ENCODE measurements at places on chromosomes 3 and 15.

DNA sequence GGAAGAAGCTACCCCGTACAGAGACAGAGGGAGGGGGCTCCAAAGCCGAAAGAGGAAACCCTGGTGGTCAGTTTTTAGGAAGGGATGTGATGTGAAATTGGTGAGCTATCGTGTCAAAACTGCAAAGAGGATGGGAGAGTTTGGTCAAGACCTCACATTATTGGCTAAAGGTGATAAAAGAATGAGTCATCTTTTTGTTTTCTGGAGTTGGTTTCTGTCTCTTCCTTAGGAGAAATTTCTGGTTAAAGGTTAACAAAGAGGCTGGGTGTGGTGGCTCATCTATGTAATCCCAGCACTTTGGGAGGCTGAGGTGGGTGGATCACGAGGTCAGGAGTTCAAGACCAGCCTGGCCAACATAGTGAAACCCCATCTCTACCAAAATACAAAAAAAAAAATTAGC, 217.8 kb upstream of the CBLB start:
- no peak for DNase-seq

DNA sequence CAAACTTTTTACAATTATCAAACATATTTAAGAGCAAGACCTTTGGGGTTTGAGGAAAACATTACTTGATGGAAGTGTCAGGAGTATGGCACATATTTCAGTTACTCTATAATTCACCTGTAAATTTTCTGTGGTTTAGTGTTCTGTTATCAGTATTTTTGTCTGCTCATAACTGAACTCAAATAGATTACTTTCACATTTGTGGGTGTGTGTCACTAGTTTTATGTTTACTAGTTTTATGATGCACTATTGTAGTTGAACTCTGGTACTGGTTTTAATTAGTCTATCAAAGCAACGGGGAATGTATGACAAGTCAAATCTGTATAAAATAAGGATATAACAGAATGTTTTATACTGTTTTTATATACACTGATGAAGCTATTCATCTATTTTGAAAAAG, 27.2 kb downstream of the OXSM start:
- no peak for DNase-seq

DNA sequence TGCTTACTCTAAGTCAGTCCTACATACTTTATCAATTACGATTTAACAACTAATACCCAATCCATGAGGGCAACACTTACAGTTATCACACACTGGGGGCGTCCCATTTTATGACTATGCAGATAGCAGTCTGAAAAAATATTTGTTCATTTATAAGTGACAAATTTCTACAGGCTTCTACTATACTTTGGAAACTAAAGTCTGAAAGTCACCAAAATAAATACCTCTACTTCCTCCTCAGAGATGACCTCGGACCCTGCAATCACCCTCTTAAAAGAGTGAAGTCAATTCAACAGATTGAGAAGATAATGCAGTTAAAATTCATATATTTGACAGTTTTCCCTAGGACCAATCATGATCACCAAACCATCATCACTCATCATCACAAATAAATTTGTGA, 76.6 kb downstream of the GSK3B start:
- no peak for DNase-seq

GRCh38 chr15:101051291-101052030, 132.3 kb downstream of the LRRK1 start:
- DNase-seq: no peak

DNA sequence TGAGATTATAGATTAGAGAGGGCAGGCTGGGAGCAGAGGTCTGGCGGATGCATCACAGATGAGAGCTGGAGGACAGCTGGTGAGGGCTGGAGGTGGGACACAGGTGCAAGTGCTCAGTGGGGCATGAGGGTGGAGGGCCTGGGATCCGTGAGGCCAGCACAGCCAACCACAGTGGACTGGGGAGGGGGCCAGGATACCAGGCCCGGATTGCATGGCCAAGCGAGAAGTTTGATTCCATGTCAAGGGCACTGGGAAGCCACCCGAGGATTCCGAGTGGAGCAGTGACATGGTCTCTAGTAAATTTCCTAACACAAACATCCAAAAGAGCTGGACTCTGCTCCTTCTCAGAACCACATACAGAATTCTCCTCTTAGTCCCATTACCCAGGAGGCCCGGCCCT, 44.0 kb upstream of the SLC41A3 start:
- no peak for DNase-seq

GRCh38 chr15:40092979-40093869, 15.5 kb downstream of the BMF start:
- DNase-seq: no peak

- no peak for DNase-seq
These were observed 28.2 kb downstream of the TGM4 start for GRCh38 chr3:44902628-44903027.

DNA sequence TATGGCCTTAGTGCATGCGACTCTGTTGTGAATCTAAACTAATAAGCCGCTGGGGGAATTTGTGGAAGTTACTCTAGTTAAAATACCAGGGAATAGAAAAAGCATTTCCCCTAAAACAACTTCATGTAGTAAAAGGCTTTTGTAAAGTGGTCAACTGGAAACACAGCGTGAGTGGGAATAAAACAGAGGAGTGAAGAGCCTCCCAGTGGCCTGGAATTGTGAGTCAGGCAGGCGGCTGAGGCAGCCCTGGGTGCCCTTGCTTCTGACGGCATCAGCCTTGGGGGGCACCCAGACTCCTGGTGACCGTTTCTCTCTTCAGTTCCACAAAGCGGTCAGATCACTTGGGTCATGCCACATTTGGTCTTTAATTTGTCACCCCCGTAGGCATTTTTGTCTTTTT, 108.4 kb downstream of the GHSR start:
- no peak for DNase-seq

DNA sequence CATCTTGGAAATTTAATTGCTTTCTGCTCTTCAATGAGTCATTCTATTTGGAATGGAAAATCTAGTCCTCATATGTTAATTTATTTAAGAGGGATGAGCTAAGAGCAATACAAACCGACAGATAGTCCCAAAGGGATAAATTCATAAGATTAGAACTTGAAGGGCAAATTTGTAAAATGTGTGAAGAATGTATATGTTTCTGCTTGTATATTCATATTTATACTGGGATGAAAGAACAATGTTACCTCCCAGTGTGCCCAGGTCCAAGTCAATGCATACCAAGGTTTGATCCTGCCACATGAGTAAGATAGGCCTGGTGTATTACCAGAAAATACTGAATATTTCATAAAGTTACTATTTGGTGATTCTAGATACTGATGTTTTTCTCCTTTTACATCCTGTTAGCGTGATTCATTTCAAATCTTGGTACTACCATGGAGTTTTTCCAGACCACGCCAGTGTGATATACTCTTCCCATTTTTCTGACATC, 255.6 kb upstream of the SEMA6D start:
- DNase-seq: no peak

- no peak for DNase-seq
These were observed 361.5 kb upstream of the KCNH8 start for GRCh38 chr3:18786650-18787323.

- DNase-seq: no peak
These were observed 43.2 kb downstream of the ARHGEF3 start for GRCh38 chr3:56758539-56758981.

DNA sequence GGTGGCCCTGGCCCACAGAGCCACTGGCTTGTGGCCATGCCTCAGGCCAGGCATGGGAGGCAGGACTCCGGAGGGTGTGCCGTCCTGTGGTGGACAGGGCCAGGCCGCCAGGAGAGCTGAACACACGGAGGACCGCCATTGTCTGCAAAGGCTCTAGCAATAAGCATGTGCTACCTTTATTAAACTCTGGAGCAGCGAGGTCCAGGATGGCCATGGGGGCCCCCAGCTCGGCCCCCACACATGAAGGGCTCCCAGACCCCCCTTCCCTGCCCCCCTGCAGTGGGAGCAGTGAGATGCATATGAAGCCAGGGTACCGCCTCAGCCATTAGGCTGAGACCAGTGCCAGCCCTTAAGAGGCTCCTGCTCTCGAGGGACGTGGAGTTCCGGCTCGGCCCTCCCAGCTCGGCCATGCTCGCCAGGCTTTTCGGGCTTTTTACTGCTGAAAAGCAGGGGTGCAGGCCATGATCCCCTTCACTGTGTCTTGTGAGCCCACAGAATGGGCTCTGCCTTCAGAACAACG, 2.7 kb downstream of the AMIGO3 start:
- no peak for DNase-seq

GRCh38 chr3:173268781-173269180, 127.7 kb upstream of the SPATA16 start:
- no peak for DNase-seq

DNA sequence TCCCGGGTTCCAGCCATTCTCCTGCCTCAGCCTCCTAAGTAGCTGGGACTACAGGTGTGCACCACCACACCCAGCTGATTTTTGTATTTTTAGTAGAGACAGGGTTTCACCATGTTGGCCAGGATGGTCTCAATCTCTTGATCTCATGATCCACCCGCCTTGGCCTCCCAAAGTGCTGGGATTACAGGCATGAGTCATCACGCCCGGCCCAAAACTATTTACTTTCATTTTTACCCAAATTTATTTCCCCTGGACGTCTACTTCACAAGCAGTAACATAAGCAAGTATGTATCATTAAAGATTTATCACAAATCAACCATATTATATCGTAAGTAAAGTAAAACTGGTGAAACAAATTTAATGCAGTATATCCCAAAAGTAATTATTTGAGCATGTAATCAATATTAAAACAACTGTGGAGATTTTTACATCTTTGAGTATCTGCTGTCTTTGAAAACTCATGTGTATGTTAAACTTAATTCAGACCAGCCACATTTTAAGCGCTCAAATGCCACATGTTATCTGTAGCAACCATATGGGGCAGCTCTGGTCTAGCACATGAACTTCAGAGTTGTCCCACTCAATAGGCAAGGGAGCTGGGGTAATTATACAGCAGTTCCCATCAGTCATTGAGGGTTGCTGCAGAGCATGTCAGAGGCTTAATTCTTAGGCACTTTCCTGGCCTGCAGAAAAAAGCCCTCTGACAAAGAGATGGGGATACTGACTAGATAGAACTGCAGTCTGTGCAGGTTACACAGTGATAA, 185.7 kb upstream of the CTDSPL start:
- DNase-seq: no peak

GRCh38 chr15:83565138-83565537, 88.8 kb upstream of the ADAMTSL3 start:
- no peak for DNase-seq

GRCh38 chr15:65460741-65461347, 38.1 kb upstream of the IGDCC4 start:
- no peak for DNase-seq

DNA sequence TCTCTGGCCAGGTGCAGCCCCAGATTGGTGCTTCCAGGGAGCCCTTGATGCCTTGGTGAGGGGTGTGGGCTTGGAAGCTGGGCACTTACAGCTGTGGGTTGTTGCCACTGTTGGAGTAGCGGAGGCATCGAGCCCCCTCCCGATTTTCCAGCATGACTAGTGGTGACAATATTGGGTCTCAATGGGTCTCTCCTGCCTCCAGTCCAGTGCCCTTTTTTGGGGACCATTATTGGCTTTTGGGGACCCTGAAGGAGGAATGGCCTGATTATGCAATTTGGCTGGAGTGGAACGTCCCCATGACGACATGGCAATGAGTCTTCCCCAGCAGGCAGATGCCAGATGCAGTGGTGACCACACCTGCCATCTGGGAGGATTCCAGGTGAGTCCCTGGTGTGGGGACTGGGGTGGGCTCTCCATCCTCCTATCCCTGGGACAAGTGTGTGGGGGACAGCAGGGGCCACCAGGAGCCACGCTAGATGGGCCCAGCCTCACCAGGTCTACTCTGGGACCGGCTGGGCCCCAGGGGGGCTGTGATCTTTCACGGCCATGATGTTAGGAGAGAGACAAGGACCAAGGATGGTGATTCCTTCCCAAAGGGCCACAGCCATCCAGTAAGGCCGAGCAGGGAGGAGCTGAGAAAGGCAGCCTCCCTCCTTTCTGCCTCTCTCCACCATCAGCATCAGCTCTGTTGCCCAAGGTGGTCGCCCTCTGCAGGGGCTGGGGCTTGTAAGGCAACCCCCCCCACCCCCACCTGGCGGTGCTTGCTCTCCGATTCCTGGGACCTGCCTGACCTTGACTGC, 196.8 kb downstream of the GOLGA6L6 start:
- no peak for DNase-seq

- no peak for DNase-seq
These were observed 257.5 kb upstream of the LRTM1 start for GRCh38 chr3:55185380-55185779.

DNA sequence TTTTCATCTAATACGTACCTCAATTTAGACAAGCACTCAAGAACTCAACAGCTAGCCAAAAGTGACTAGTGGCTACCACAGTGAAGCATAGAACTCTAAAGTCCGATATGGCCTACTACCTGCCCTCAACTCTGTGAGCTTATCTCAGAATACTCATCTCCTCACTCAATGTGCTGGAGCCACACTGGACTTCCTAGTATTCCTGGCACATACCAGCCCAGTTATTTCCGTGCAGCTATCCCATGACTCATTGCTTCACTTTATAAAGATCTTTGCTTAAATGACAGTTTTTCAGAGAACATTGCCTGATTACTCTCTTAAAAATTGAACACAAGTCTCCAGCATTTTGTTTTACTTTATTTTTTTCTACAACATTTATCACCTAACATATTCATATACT, 524.7 kb downstream of the PYDC2 start:
- no peak for DNase-seq

DNA sequence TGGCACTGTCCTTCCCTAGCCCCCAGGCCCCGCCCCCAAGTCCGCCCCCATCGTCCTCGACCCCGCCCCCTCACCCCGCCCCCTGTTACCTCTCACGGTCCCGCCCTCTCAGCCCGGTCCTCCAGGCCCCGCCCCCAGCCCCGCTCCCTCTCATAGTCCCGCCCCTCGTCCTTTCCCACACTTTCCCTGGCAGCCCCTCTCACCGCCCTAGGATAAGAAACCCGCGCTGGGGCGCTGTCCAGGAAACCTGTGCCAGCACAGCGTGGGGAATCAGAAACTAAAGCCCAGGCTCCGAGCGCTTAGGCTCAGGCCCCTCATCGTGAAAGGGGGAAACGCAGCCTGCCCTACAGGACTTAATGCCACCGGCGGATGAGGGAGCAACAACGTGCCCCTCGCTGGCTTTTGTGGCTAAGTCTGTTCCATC, 20.9 kb downstream of the TRPM1 start:
- DNase-seq: no peak

- DNase-seq: no peak
These were observed 589.8 kb upstream of the DPPA4 start for GRCh38 chr3:109927161-109927560.

DNA sequence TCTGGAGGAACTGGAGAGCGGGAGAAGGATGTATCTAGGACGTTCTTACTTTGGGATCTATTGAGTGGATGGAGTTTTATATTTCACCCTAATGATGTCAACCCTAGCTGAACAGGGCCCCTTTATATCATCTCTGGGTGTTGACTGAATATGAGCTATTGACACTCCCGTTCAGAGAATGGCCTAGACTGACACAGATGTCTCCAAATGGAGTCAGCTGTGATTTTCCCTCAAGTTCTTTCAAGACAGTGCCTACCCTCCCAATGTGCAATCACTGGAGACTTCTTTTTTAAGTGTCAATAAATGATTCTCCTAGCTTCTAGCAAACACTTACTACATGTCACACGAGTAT, 63.8 kb downstream of the FRMD4B start:
- no peak for DNase-seq

Data from GF-D8 (cell line).